ENCODE measurements at places on chromosomes 6 and 20.

- no peak for DNase-seq
Observed at GRCh38 chr6:45483021-45483420, 105.3 kb upstream of the SUPT3H start.

GRCh38 chr6:150417899-150418826 is 49.4 kb downstream of the IYD start:
- DNase-seq, result peak; percentile 86

- no peak for DNase-seq
Observed at GRCh38 chr6:80129485-80129884, 23.0 kb downstream of the BCKDHB start.

- DNase-seq, result no peak
Observed at GRCh38 chr20:35871259-35871771, 83.0 kb downstream of the SCAND1 start.

GRCh38 chr6:84836366-84836765 is 72.0 kb upstream of the TBX18 start:
- no peak for DNase-seq

- DNase-seq, result no peak
Observed at GRCh38 chr20:50799176-50799889, 4.5 kb downstream of the BCAS4 start.

DNA sequence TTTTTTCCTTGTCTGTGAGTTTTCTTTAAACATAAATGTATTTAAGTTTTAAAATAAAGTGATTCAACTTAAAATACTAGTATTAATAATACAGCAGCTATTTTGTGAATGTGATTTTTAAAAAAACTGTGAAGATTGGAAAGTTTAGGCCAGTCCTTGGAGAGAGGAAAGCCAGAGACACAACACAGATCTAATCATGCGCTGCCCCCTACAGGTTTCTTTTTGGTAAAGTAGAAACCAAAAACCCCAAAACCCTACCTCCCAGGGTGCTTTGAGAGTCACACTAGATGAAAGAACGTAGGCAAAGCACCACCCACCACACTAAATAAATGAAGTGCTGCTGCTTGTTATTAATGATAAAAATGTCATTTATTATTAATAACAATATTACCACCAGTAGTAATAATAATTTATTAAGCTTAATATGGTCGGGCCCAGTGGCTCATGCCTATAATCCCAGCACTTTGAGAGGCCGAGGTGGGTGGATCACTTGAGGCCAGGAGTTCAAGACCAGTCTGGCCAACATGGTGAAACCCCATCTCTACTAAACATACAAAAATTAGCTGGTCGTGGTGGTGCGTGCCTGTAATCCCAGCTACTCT is 33.7 kb downstream of the SLC9A8 start:
- DNase-seq, result peak; percentile 85

DNA sequence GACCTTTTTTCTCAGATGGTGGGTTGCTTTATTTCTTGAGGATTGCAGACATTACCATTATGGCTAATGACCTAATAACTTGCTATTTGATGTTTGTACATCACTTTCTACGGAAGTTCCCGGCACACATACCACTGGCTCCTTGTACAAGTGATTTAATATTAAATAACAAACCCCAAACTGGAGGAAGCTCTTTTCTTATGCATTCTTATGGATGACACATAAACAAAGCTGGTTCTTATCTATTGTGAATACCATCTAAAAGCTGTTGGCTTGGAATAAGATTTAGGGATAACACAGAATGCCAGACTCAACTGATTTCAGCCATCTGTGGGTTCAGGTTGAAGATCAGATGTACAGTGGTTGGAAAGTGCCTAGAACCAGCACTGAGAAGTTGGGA is 272.6 kb downstream of the TSHZ2 start:
- DNase-seq, result no peak

DNA sequence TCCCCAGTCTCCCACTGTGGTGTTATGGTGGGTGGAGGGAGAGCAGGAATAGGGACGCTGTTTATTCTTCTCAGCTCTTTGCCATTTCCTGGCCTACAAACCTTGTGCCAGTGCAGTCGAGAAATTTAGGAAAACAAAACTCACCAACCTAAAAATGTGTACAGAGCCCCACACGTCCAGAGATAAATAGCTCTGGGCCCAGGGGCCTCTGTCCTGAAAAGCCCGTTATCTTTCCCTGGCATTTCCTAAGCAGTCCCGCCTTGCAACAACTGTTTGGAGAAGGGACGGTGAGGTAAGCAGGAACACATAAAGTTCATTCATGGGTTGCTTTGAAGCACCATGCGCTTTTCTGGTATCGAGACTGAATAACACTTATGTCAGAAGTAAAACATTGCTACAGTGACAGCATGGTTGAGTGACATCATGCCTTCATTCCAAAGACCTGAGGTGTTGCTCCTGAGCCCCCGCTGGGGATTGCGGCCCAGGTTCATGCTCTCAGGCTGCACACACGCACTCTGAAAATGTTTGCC is 80.1 kb upstream of the NXT1 start:
- DNase-seq, result no peak

DNA sequence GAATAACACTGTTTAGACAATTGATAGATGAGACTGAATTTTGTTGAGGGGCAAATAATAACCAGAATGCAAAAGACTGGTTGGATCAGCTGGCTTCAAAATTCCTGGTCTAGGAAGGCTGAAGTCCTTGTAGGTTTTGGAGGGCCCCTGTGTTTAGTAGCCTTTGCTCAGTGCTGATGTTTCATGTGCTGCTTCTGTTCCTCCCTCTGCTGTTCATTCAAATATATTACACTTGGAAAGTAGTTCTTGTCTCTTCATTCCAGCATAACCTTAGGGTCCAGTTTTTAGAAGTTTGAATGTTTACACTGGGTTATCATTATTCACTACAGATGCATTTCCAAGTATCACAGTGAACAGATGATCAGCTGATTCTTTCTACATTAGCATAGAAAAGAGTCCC is 72.5 kb downstream of the FLRT3 start:
- peak; percentile 53 for DNase-seq

DNA sequence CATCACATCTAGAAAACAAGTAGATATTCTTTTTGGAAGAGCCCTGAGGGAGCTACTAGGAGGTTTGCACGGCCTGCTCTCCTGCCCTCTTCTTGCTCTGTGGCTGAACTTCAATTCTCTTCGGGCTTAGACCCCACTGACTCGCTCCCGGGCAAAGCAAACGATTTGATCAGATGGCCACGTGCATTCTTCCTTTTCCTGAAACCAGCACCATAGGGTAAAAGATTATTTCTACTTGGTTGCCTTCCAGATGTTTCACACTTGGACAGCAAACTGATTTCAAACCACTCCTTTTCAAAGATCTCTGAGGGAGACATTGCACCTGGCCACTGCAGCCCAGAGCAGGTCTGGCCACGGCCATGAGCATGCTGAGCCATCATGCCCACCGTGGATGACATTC is at the start of gene SLC22A1:
Gene SLC22A1 (plus strand): TSS at position 258 of the 400 bp plus-strand sequence. CDS start 121 bp downstream, at position 379.
- DNase-seq, result no peak

DNA sequence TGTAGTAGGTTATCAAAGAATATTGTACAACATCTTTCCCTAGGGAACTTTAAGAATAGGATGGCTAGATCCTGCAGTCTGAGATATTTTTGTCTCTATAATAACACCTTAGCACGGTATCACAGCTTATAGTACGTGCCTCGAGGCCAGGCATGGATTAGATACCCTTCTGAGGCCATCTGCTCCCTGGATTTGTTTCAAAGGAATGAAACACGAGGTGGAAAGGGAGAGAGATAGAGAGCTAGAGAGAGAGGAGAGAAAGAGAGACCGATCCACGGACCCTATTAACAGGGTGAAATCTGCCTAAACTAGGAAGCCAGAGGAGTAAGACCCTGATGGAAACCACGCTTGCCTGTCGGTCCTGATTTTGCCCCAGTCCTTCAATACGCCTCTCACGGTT is 92.5 kb downstream of the CD83 start:
- no peak for DNase-seq

DNA sequence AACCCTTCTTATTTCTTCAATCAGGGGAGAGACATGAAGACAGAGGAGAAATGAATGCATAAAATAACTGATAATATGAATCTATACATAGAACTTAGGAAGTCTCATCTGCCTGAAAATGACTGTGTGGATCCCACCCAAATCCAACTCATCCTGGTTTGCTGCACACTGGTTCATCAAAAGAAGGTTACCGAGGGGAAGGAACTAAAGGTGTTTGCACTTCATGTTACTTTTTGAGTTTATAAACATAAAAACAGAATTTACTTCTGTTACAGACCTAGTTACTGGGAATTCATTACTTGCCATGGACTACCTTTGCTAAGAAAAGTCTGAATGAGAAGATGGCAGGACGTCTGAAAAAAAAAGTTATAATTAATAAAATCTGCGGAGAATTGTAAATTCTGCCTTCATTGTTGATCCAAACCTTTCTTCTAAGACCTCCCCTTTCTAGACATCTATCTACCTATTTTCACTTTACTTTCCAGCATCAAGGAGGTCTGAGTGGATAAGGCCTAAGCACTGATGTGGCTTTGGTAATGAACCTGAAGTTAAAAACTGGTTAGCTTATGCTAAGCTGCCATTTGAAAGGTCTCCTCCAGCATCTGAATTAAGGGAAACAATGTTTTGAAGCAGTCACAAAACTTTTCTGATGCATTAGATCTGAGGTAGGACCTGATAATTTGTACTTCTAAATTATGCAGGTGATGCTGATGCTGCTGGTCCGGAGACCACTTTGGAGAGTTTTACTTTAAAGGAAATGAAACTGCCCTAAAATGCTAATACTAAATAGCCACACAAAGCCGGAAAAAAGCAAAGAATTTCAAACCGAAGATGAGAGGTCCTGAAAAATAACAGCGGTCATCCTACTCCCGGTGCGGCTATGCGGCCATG is 84.0 kb downstream of the HFE start:
- no peak for DNase-seq

GRCh38 chr20:53942973-53943372 is 127.4 kb downstream of the BCAS1 start:
- no peak for DNase-seq

DNA sequence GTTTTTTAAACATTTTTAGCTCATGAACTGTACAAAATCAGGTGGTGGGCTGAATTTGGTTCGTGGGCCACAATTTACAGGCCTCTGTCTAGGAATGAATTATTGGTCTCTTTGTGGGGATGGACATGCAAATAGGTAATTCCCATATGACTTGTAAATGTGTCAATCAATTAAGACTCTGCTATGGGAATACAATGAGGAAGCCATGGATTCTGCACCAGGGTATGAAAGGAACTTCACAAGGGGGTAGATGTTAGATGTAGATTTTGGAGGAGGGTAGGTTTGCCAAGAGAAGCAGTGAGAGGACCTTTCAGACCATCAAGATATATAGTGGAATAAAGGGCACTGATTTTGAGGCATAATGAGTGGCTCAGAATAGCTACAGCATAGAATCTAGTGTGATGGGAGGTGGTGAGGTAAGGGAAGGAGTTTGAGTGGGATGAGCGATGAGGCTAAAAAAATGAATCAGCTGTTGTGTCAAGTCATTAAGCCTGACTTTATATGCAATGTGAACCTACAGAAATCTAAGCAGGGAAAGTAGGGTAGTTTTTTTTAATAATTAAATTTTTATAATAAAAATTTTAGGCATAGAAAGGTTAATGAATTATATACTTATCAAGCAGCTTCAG is 32.6 kb upstream of the RNF182 start:
- no peak for DNase-seq

- no peak for DNase-seq
Observed at GRCh38 chr6:83885984-83886383, 26.5 kb downstream of the CYB5R4 start.

DNA sequence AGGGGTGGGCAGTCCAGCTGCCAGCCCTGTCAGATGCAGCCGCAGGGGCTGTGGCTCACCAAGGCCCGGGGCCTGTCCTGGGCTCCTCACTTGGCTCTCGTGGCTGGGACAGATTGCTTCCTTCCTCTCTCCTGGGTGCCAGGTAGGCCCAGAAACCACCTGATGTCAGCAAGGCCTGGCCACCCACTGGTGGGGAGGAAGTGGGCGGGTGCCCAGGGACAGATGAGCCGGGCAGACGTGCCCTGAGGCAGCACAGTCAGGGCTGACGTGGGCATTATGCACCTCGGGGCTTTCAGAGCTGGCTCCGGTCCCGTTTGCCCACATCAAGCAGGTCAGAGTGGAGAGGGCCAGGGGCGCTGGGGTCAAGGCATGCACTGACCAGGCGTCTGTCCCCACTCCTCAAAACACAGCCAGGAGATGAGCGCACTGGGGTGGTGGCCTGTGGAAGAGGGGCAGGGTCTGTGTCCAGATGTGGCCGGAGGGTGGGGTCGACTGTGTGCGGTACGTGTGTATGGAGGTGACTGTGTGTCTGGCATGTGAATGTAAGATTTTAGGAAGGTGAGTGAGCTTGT is 133.2 kb upstream of the PTPN1 start:
- peak; percentile 96 for DNase-seq

DNA sequence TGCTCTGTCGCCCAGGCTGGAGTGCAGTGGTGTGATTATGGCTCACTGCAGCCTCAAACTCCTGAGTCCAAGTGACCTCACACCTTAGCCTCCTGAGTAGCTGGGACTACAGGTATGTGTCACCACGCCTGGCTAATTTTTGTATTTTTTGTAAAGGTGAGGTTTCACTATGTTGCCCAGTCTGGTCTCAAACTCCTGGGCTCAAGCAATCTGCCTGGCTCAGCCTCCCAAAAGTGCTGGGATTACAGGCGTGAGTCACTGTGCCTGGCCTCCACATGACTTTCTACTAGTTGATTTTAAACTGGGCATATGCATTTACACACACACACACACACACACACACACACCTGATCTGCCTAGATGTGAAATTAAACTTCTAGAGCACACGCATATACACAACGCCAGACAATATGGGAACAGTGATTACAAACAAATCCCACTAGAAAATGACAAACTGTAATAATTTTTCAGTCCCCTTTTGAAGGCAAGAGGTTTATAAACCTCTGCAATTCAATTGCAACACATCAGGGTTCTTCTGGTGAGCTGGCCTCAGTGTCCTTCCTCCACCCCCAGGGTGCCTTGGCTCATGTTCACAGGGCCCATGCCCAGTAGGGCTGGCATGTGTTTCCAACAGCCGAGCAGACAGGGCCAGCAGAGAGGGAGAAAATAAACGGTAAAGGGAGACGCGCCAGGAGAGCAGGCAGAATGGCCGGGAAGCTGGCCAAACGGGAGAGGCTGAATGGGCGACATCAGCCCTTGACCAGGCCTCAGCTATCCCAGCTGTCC is 31.2 kb downstream of the PARD6B start:
- DNase-seq, result peak; percentile 74

- DNase-seq, result peak; percentile 45
Observed at GRCh38 chr6:36247693-36248092, 22.2 kb upstream of the PNPLA1 start.
